ENCODE measurements at places on chromosomes 5 and 9. TPM values are rescaled to one million over a fixed set of nuclear protein-coding genes. Genes with fewer than 3 reads are reported as not detected.

The CENPK gene
- 4.1 TPM for polyA plus RNA-seq

The OTULINL gene
- 22.2 TPM for polyA plus RNA-seq

The SLCO6A1 gene
- not detected for polyA plus RNA-seq

The EPB41L4B gene
- 13.4 TPM for polyA plus RNA-seq

The ODF2 gene
- polyA plus RNA-seq = 74.2 TPM

The INSL6 gene
- not detected for polyA plus RNA-seq

The DND1 gene
- polyA plus RNA-seq = 0.48 TPM

The PLEKHG4B gene
- polyA plus RNA-seq = 23.0 TPM

The STKLD1 gene
- 5.8 TPM for polyA plus RNA-seq

The FOXD4 gene
- polyA plus RNA-seq = not detected

The LECT2 gene
- not detected for polyA plus RNA-seq

The PCDHGB6 gene
- 3.8 TPM for polyA plus RNA-seq

The SHISAL2B gene
- polyA plus RNA-seq = not detected

The IFNA13 gene
- polyA plus RNA-seq = not detected

The PLAC8L1 gene
- not detected for polyA plus RNA-seq

The C9orf153 gene
- not detected for polyA plus RNA-seq

The TMEM174 gene
- polyA plus RNA-seq = not detected

The AQP3 gene
- polyA plus RNA-seq = 0.90 TPM

The PHYHD1 gene
- 14.9 TPM for polyA plus RNA-seq

The KLHL3 gene
- 1.3 TPM for polyA plus RNA-seq

The YIPF5 gene
- 27.0 TPM for polyA plus RNA-seq

The LMX1B gene
- not detected for polyA plus RNA-seq

The FABP6 gene
- 7.7 TPM for polyA plus RNA-seq

The PRDM9 gene
- polyA plus RNA-seq = not detected

The GABRA1 gene
- 9.2 TPM for polyA plus RNA-seq

The KIF12 gene
- polyA plus RNA-seq = not detected

The CFAP157 gene
- polyA plus RNA-seq = not detected

The CLINT1 gene
- 25.8 TPM for polyA plus RNA-seq

The G3BP1 gene
- 65.2 TPM for polyA plus RNA-seq

The PHF24 gene
- polyA plus RNA-seq = 14.7 TPM

The CEL gene
- 0.92 TPM for polyA plus RNA-seq

The TLX3 gene
- polyA plus RNA-seq = 11.1 TPM

The UCK1 gene
- polyA plus RNA-seq = 81.1 TPM

The TAF7 gene
- 145 TPM for polyA plus RNA-seq

The RNF183 gene
- polyA plus RNA-seq = 6.0 TPM

The DHX29 gene
- 7.2 TPM for polyA plus RNA-seq

The PTGES gene
- polyA plus RNA-seq = 1.8 TPM

The ZSWIM6 gene
- polyA plus RNA-seq = 11.0 TPM

The CCNB1 gene
- 96.9 TPM for polyA plus RNA-seq

The TAF11L7 gene
- polyA plus RNA-seq = not detected

The S1PR3 gene
- polyA plus RNA-seq = 7.4 TPM

The DRD1 gene
- 0.44 TPM for polyA plus RNA-seq

The CDH6 gene
- polyA plus RNA-seq = 1.9 TPM

The CTXN3 gene
- polyA plus RNA-seq = 3.0 TPM

The GALNT12 gene
- polyA plus RNA-seq = 1.9 TPM

The SEC24A gene
- 4.0 TPM for polyA plus RNA-seq

The ALDH7A1 gene
- polyA plus RNA-seq = 57.0 TPM

The MARCOL gene
- polyA plus RNA-seq = not detected

The GNA14 gene
- 1.7 TPM for polyA plus RNA-seq

The CMYA5 gene
- 0.42 TPM for polyA plus RNA-seq

The UNC13B gene
- 22.6 TPM for polyA plus RNA-seq

The B4GALT7 gene
- polyA plus RNA-seq = 28.3 TPM

The BAAT gene
- 0.19 TPM for polyA plus RNA-seq

The CD274 gene
- polyA plus RNA-seq = 0.27 TPM

The TLR4 gene
- polyA plus RNA-seq = 2.0 TPM

The IL33 gene
- 0.78 TPM for polyA plus RNA-seq

All from brain (organoid and tissue), 16 donors.